T-helper 17 cell (primary cell): ENCODE measurements at places on chromosomes 2 and 18.

GRCh38 chr2:191713837-191714236, 35.9 kb downstream of the NABP1 start:
- DNase-seq = no peak

DNA sequence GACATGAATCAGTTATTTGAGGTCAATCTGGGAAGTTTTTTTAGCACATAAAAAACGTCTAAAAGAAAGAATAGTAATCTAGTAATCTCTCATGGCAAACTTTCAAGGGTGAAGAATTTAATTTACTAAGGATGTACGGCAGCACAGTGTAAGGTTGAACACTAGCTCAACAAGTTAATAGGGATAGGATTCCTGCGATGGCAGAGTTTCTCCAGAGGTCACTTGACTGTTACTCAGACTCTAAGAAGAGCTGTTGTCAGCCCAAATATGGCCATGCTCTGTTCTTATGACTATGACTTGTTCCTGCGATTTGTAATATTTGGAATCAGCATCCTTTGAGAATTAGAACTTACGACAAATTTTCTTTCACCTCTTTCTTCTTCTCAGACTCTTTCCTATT, 553.3 kb upstream of the TNP1 start:
- DNase-seq = no peak

- DNase-seq = no peak
Measured at GRCh38 chr2:21451403-21451802, 327.6 kb downstream of the TDRD15 start.

GRCh38 chr2:203898657-203899056, 31.1 kb downstream of the CTLA4 start:
- no peak for DNase-seq

DNA sequence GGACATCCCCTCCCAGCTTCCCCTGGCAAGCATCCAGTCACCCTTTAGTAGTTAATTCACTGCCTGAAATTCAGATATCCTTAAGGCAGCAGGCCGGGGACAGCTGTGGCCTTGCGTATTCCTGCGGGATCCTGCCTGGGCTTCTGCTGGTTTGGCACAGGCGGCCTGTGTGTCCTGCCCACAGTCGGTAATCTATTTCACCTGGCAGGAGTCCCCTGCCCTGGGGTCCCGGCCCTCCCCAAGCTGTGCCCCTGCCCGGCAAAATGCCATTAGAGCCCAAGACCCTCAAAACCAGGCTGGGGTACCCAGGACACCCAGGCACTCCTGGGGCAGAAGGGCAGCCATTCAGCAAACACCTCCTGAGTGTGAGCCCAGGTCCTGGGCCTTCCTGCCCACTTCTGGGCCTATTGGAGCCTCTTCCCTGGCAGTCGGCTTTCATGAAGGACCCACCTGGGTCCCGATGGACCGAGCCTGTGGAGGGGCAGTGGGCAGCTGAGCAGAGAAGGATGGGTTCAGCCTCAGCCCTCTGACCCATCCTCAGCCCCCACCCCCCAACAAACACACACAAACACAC, 11.6 kb downstream of the CROCC2 start:
- peak; percentile 4 for DNase-seq

DNA sequence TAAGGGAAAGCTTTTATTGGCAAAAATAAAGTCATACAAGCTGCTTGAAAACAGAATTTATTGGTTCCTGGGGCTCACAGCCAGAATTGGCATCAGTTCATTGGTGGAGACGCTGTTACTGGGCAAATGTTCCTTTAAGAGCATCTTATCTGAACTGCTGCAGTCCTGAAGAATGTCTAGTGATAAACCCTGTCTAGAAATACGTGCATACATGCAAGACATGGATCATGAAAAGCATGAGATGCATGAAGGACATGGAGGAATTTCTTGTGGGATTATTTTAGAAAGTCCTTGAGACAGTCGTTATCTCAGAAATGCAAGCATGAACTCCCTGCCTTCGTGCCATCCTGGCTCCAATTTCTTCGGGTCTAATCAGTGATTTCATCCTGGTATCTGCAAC, 32.5 kb upstream of the FHOD3 start:
- no peak for DNase-seq

DNA sequence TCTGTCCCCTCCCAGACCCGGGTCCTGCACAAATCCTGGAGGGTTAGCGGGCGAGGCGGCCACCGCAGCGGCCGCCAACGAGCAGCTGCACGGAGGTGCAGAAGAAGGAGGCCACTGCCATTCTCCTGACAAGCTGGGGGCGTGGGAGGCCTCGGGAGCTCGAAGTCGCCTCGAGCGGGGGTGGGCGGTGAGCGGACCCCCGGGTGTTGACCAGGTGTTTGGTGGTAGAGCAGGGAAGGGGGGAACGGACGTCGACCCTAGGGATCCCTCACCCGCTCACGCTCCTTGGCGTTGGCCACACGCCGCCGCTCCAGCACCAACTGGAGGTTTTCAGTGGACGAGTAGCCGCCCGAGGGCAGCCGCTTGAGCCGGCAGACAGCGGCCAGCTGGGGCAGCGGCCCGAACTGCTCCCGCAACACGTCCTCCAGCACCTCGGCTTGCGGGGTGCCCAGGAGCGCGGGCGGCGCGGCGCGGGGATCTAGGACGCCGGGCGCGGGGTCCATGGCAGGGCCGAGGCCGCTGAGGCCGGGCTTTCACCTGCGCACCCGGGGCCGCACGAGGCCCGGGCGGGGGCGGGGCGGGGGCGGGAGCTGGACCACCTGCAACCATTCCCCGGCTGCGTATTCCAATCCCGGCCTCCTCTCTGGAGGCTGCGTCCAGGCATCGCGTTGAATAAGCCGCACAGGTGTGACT, at the start of gene FIGLA:
Gene FIGLA, minus strand, starts transcription at position 508 of the 693 bp plus-strand sequence. Its CDS starts 5 bp downstream, at position 503.
- DNase-seq = no peak

GRCh38 chr2:140205093-140205492, 1424.9 kb upstream of the NXPH2 start:
- no peak for DNase-seq

DNA sequence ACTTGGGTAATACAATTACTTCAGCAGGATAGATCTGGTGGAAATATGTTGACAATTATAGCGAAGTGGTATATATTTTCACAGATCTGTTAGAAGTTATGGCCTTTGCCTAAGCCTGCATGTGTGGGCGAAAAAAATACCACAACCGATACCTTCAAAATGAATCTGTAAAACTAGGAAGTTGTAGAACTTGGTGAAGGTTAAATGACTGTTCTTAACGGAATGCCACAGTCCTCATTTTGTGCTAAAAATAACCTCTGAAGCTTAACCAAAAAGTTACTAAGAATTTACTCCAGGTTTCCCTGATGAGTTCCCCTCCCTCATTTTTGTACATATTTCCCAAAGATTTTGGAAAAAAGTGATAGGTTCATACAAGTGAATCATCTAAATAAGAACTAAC, 550.7 kb downstream of the THSD7B start:
- no peak for DNase-seq

GRCh38 chr2:48423376-48423775, 106.6 kb upstream of the STON1 start:
- DNase-seq = no peak

- DNase-seq = no peak
Measured at GRCh38 chr18:45825258-45826044, at the start of gene SIGLEC15. TSS of gene SIGLEC15 (plus strand) at chr18:45825675. CDS start at chr18:45825729, 54 bp downstream.

DNA sequence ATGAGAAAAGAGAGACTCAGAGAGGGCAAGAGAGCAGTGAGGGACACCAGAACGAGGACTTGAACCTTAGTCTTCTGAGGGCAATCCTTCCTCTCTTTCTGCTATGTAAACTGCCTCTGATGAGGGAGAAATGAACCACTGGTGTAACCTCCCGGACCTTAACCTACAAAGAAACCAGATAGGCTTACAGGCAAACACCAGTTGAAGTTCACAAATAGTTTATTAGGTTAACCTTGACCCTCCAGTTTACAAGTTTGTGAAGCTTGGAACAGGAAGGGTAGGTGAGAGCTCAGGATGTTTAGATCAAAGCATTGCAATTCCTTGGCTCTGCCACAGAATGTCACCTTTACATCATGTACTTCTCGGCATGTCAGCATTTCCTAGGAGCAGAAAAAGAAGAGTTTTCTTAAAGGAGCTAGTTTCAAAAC, 486.4 kb upstream of the SPRED2 start:
- DNase-seq = no peak

DNA sequence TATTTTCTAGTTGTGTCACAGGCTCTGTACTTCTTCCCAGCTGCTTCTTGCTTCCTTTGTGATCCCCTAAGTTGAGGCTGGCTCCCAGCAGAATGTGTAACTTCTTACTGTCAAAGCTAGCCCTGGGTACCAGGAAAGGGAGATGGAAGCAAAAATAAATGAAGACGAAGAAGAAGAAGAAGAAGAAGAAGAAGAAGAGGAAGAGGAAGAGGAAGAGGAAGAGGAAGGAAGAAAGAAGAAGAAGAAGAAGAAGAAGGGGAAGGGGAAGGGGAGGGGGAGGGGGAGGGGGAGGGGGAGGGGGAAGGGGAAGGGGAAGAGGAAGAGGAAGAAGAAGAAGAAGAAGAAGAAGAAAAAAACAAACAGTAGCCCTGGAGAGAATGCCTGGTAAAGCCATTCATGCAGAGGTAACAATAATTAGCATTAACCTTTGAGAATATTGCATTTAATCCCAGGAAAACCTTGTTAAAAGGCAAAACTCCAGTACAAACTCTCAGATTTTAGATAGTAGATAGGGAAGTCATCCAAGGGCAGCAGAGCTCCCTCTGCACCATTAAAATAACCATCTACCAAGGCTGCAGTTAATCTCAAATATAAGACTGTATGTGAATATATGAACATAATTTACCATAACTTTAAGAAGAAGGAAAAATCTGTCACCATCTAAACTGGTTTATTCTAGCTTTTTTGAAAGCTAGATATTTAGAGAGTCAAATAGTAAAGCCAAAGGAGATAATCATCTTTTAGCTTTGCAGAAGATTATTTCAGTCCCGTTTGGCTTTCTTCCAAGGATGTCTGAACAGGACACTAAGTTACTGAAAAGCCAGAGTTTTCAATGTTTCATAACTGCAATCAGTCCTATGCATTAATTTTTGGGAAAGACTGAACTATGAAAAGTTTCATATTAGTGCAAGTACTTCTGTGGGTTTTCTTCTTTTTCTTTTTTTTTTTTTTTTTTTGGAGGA, 44.3 kb upstream of the FBXO11 start:
- no peak for DNase-seq

DNA sequence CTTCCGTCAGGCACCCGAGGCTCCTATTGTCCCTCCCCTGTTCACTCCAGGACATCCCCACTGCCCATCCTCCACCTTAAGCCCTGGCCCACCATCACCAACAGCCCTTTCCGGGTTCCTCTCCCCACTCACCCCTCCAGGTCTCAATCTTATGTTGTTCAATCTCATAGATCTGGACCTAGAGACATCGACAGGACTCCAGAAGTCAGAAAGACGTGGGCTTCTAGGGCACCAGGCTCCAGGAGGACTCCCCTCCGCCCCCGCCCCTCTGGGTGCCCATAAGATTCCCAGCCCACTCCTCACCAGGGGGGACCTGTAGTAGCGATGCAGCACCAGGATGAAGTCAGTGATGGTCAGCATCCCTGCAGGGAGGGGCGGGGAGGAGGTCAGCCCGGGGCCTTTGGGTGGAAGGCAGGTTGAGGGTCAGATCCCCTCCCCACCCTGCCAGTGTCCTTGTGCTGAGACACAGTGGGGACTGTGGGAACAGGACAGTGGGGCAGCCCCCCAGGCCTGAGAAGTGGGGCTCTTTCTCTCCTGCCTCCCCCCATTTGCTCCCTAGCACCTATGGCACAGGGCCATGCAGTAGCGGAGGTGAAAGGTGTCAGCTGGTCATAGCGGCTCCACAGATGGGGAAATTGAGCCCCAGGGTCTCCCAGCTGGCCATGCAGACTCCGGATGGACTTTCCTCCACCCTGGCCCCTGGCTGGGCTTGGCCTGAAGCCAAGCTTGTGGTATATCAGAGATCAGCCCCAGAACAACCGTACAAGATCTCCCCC, 3.7 kb downstream of the PRKAG3 start:
- no peak for DNase-seq

DNA sequence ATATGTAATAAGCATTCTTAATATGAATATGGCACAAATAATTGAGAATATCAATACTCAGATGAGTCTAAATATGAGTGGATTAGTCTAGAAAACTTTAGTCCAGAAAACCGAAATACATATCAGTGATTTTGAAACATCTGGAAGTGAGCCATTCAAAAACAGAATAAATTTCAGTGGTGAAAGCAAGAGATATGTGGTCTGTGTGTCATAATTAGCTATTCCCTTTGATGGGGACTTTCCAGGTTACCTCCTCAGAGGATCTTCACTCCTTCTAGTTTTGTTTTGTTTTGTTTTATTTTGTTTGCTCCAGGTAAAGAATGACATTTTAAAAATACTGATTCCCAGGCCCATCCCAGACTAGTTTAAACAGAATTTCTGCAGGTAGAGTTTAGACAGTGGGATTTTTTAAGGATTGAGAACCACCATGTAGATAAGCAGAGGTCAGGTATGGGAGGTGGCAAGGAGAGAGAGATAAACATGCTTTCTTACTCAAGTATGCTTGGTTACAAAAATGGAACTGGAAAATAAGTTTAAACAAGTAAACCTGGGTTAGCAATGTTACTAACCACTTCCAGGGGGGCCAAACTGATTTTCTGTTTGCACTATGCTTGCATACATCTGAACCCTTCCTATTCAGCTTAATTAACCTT, 70.7 kb downstream of the NABP1 start:
- no peak for DNase-seq

DNA sequence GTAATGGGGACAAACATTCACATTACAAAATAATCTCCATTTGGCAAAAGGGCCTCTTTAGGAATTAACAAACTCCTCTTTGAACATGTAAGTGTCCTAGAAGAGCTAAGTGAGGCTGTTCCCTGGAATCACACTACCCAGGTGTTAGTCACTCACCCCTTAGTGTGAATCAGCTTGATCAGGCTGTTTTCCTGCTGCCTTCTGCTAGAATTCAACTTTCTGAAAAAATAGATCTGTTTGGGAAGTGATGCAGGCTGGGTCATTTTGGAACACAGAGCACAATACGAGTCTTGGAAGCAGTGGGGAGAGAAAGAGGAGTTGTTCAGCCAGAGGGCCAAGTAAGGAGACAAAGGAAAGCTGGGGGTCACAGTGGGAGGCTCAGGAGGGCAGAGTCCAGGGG, 40.0 kb downstream of the TTC32 start:
- DNase-seq = no peak

GRCh38 chr18:33560686-33561370, 17.2 kb upstream of the ASXL3 start:
- no peak for DNase-seq

DNA sequence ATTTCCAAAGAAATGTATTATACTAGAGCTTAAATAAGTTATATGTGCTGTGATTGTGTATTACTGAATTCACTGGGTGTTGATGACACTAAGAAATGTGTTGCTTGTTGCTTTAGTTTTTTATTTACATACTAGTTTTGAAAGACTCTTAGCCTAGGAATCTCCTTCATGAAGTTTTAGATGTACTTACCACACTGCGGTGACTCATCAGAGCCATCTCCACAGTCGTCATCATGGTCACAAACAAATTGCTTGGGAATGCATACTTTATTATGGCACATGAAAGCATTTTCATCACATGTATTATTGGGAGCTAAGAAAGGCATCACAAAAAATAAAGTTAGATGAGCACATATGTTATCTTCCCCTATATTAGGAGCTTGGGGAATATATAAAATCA, 1624.2 kb downstream of the LRP1B start:
- no peak for DNase-seq
